ENCODE measurements at places on chromosomes 11 and 22.

- no peak for DNase-seq
Observed at GRCh38 chr11:10844356-10844755, 13.5 kb downstream of the ZBED5 start.

DNA sequence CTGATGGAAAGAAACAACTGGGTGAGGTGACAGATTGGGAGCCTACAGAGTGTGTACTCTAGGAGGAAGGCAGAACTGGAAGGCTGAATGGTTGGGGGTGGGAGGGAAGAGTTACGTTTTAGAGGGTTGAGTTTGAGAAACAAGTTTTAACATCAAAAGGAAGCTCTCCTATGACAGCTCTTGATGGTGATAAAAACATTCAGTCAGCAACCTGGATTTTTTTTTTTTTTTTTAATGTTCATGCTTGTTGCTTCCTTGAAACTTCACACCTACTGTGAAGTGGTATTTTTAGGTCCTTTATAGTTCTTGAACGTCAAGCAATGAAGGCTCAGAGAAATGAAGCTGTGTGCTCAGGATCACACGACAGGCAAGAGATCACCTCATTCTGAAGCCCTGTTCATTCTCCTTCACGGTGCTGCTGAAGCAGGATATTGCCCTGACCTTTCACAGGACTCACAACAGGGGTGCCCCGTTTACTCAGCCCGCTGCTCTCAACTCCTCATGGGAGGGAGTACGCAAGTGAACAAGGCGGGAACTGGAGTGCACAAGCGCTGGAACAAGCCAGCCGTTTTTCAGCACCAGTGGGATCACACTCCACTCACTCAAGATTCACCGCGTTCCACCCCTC, 1.6 kb upstream of the TMEM109 start:
- no peak for DNase-seq

GRCh38 chr11:3004481-3004880, 12.4 kb upstream of the NAP1L4 start:
- DNase-seq = no peak

- DNase-seq = no peak
Observed at GRCh38 chr11:82046778-82047177, 686.9 kb downstream of the FAM181B start.

GRCh38 chr11:75949023-75949672, 134.1 kb downstream of the UVRAG start:
- DNase-seq = no peak

- DNase-seq = no peak
Observed at GRCh38 chr11:19984048-19984742, 176.1 kb downstream of the DBX1 start.

DNA sequence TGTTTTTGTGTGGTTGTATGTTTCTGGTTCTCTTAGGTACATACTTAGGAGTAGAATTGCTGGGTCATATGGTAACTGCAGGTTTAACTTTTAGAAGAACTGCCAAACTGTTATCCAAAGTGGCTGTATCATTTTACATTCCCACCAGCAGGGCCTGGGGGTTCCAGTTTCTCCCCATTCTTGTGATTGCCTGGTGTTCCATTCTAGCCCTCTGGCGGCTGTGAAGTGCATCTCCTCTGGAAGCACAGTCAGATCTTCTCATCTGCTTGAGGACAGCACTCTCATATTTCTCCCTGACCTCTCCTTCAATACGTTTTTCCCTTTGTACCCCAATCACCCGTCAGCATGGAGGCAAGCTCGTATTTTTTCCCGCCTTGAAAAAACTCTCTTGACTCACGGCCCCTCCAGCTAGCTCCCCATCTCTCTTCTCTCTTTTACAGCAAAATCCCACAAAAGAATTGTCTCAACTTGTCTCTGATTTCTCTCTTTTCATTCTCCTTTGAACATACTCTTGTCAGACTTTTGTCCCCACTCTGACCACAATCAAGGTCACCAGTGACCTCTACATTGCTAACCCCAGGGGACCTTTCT, 56.8 kb upstream of the THY1 start:
- no peak for DNase-seq

DNA sequence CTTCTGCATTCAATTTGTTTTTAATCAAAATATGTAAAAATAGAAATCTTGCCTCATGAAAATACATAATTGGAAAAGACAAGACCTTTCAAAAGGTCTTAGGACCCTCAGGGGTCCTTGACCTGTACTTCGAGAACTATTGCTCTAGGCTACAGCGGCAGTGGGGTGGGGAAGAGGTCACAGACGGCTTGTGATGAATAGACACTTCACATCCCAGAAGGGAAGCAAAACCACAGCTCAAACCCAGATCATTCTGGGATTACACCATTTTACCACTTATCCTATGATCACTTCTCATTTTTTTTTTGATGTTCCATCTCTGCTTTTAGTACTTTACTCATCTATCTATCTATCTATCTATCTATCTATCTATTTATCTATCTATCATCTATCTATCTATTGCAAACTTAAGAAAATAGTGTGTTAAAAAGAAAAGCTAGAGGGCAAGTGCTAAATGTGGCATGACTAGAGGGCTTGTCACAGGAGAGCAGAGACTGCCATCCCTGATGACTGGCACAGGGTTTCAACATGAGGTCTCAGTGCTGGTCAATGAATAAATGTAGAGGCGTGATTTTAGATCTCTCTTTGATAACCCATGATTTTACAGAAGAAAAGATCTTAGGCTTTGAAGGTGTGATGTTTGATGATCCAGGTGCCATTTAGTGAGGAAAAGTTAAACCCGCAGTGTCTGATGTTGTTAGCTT, 37.1 kb downstream of the RNF141 start:
- no peak for DNase-seq

DNA sequence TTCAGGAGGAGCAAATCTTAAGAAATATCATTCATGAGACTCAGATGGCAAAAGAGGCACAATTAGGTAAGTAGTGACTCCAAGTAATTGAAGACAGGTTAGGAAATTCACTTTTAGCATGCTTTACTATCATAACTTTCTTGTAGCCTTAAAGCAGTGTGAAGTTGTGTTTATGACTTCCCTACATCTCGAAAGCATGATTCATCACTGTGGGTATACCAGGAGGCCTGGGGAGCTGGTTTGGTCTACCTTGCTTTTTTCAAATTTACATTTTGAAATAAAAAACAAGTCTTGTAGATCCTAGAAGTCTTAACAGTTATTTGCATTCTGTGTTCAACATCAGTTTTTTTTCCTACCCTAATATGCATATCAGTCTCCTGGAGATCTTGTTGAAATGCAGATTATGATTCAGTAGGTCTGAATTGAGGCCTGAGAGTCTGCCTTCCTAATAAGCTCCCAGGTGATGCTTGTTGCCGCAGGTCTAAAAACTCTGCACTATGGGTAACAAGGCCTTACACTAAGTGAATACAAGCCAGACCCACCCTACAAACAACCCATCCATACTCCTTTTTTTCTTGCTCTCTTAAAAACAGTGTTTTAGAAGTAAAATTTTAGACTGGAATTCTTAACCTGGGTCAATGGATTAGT, 41.4 kb downstream of the TTC17 start:
- DNase-seq = no peak

GRCh38 chr22:43845981-43846380, 16.3 kb downstream of the SULT4A1 start:
- DNase-seq = no peak

GRCh38 chr11:119742263-119742861, 13.4 kb upstream of the NECTIN1 start:
- no peak for DNase-seq

DNA sequence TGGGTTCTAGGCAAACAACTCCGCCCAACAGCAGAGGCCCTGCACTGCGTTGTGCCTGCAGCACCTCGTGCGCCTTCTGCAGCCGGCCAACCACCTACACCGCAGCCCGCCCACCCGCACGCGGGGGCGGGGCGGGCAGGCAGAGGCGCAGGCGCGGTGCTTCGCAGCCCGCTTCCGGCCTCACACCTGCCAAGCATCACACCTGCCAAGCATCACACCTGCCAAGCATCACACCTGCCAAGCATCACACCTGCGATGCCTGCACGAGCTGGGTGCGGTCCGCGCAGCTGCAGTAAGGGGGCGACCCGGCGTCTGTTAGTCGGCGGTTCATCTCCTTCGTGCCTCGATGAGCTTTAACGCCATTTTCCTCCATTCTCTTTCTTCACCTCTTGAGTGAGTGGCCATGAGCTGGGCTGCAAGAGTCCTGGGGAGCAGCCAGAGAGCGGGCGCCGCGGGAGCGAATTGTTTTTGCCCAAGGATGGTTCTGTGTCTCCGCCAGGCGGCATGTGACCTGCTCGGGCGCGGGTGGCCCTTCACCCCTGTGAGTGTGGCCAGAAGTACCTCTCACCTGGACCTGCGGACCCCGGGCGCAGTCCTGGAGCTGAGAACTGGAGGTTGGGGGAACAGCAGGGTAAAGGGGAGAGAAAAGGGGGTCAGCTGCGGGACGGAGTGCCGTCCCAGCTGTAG, at the start of gene LDHAL6A:
Gene LDHAL6A, plus strand, starts transcription at position 171 of the 687 bp plus-strand sequence. CDS start 825 bp downstream, outside the sequence.
- no peak for DNase-seq

DNA sequence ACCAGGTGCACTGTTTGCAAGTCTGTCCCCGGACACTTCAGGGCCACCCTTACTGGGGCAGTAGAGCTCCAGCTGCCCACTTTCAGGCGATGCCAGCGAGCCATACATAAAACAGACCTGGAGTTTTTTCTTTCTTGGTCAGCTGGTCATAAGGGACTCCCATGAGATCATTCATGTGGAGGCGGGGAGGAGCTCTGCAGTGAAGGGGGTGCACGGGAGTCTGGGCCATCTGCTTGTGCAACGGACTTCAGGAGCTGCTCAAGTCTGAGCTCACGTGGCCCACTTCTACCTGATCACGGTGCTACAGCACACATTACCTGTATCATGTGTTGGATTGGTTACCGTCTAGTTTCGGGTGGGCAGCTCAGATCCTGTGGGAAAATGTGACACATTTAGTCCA, 9.2 kb upstream of the MRGPRF start:
- DNase-seq = no peak

GRCh38 chr11:13889552-13890249, 72.8 kb upstream of the SPON1 start:
- DNase-seq = no peak

DNA sequence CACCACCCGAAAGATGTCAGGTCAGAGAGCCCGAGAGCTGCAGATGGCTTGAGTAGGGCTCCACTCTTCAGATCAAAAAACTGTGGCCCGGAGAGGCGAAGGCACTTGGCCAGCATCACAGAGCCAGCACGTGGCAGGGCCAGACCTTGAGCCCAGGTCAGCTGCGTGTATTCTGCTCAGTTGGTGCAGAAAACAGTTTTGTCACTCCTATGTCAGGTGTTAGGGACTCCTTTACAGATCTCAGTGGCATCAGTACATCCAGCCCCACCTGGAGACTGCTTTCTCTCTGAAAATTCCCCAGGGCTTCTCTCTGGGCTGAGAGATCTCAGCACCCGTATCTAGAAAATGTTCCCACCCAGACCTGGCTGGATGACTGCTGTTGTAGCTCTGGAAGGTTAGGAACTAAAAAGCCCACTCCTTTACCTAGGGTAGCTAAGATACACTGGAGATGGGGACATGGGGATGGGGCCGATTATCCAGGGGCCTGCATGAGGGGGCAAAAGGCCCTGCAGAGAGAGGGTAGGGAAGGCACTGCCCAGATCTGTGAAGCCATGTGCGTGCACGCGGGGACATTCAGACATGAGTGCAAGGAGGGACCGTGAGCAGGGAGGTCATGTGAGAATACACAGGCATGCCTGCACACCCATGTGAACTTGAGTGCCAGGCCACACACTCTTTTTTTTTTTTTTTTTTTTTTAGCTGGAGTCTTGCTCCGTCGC, 3.4 kb downstream of the APOA1 start:
- DNase-seq = no peak

DNA sequence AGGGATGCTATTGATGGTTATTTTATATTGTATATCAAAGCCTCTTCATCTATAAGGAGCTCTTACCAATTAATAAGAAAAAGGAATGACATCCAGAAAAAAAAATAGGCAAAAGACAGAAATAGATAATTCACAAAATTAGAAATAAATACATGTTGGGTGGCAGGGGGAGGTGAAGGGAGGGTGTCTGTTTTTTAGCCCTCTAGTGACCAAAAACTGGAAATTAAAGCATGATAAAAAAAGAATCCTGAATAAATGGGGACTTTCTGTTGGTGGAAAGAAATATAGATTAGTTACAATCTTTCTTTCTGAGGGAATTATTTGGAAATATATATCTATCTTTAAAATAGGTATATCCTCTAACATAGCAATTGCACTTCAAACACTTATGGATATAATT, 42.0 kb upstream of the TTC36 start:
- DNase-seq = no peak

DNA sequence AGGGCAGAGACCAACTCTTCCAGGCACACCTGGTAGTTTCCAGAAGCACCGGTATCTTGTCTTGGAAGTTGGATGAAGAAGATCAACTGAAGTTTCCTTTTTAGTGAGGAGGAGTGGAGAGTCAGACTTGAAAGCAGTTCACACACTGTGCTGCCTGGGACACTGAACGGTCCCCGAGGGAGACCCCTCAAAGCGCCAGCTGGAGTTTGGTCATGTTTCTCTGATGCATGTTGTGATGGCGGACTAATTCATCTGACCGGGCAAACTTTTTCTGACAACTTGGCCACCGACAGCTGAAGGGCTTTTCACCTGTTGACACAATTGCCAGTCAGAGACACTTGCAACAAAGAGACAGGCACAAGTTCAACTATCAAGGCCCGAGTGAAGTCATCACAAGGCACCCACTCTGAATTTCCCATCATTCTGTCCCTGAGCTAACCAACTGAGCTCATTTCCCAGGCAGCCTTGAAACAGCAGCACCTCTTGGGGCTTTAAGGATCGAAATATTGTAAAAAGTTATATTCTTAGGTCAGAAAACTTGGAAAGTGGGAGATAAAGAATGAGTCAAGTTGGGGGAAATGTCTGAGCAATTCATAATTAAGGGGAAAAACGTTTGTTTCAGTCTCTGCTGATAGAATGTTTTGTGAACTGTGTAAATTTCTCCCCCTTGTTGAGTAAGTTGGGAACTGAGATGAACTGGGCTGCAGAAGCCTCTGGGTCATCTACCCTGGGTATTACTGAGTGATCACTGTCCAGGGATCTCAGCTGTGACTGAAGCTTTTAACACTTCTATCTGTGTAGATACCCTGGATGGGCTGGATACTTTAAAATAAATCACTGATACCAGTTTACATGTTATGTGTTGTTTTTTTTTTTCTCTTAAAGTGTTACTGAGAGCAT, 46.2 kb downstream of the WT1 start:
- DNase-seq = no peak

DNA sequence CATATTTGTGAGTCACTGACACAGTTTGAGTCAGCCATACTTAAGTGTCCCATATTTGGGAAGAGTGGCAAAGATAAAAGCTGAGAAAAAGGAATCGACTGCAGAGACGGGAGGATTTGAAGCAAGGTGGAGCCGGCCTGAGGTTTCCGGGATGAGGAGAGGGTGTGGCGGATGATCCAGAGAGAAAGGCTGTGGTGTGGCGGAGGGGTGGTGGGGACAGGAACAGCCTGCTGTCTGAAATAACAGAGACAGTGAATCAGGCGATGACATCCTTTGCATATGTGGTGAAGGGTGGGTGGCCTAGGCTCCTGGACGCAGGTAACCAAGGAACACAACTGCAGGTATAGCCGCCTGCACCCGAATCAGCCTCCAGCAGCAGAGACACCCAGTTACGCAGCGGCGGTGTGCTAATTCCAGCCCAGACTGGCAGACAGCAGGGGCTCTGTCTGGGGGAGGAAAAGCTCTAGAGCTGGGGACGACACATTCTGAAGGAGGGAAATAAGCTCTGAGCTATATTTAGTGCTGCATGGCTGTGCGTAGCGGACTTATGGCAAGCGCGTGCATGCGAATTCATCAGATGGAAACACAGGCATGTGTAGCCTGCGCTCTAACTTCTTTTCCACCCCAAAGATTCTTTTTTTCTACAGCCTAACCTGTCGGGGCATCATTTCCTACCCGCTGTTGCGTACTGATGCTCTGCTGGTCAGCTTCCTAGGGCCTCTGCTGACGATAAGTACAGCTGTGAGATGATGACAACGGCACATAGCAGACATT, 62.7 kb upstream of the BARX2 start:
- no peak for DNase-seq

- DNase-seq = no peak
Observed at GRCh38 chr11:2208691-2209369, 37.2 kb upstream of the TH start.

Data from stimulated activated CD4-positive, alpha-beta T cell treated with anti-CD3 and anti-CD28 coated beads, Interleukin-1b, Interleukin-23, amount 100 ng/mL, for 1 hour (primary cell).